ENCODE measurements at places on chromosomes 5 and 9.

- no peak overlapping the region for H3K4me3 ChIP-seq
- H3K4me1 ChIP-seq = peaks cover 30% of the 10 kb centered on the region
- no peaks in the 10 kb centered on the region for H3K27me3 ChIP-seq
- no peaks in the 10 kb centered on the region for H3K36me3 ChIP-seq
- peak overlapping the region; percentile 82 for H3K27ac ChIP-seq
Measured at GRCh38 chr5:72451741-72452505, 55.3 kb downstream of the ZNF366 start.

DNA sequence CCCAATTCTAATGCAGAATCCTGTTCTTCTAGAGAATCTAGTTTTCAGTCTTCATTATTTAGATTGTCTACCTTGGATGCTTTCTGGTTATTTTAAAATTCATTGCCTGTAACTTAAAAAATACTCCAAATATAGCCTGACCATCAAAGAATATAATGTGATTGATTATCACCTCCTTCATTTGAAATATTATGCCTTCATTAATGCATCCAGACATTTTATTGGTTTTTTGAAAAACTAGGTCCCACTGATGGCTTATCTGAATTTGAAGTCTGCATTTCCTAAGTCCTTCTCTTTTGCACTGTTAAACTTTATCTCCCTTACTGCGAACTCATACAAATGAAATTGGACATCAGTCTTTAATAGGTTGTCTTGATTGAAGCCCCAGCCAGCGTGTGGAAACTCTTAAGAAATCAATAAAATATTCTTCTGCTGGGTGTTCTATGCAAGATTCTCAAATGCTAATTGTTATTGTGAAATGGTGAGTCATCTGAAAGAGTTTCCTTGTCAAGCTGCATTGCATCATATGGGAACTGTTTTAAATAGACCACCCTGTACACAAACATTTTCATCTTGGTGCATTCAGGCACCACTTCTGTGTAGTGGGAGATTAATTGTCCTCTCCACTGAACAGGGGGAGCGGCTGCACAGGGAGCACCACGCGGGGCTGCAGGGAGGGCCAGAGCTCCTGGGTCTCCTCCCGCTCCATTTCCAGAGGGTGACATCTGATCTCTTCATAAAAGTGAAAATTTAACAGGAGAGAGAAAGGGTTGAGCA, 92.3 kb upstream of the FANCC start:
- DNase-seq = no peak
- no peaks in the 10 kb centered on the region for H3K4me1 ChIP-seq
- no peaks in the 10 kb centered on the region for H3K27me3 ChIP-seq
- no peak overlapping the region for H3K27ac ChIP-seq
- H3K4me3 ChIP-seq = no peak overlapping the region

GRCh38 chr9:1005043-1005667, 28.7 kb downstream of the DMRT3 start:
- H3K4me3 ChIP-seq = no peak overlapping the region
- no peak overlapping the region for H3K27ac ChIP-seq
- H3K4me1 ChIP-seq = peaks cover 3% of the 10 kb centered on the region
- H3K36me3 ChIP-seq = no peaks in the 10 kb centered on the region

DNA sequence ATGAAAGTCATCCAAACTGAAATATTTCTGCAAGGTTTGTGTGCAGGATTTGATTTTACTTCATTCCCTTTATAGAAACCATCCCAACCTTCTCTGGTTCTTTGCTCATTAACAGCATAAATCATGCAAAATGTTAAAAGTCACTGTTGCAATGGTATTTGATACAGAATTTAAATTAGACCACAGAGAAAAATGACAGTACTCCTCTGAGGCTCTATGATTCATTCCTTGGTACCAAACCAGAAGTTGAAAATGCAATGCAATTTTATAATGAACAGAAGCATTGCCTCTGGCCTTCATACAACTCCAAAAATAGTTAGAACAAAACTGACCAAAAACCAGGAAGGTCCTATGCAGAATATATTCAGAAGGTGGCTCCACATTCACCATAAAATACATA, 607.1 kb downstream of the TLE1 start:
- no peaks in the 10 kb centered on the region for H3K36me3 ChIP-seq
- no peaks in the 10 kb centered on the region for H3K4me1 ChIP-seq
- H3K4me3 ChIP-seq = no peak overlapping the region

DNA sequence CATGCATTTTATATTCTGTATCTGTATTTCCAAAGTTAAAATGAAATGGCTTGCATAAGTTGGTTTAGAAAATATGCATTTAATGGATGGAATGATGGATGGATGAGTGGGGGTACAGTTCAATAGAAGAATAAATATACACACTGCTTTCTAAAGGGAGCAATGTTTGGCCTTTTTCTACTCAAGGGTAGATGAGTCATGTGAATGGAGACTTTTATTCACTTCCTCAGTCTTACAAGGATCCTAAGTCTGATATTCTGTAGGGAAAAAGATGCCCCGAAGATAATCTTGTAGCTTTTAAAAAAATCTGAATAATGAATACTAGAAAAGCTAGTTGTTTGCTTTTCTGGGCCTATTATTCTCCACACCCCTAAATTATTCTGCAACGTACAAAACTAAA, 2112.1 kb downstream of the MAT2B start:
- DNase-seq = no peak
- H3K4me1 ChIP-seq = no peaks in the 10 kb centered on the region
- H3K27me3 ChIP-seq = no peaks in the 10 kb centered on the region
- H3K27ac ChIP-seq = no peak overlapping the region

DNA sequence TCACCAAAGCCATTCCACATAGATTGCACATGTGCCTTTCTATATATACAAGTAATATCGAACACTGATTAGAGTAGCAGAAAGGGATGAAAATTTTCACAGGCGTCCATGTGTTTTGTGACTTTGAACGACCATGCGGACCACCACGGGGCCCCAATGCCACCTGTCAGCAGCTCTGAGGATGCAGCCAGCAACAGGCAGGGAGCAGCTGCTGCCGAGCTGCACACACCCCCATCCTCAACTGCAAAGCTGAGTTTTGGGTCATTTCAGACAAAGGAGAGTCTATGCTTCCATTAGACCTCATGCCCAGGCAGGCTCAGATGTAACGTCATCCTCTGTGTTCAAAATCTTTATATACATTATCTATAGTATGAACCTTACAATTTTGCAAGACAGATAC, 503.8 kb downstream of the IRX1 start:
- H3K27me3 ChIP-seq = no peaks in the 10 kb centered on the region
- H3K27ac ChIP-seq = no peak overlapping the region
- H3K4me1 ChIP-seq = no peaks in the 10 kb centered on the region
- DNase-seq = no peak
- no peak overlapping the region for H3K4me3 ChIP-seq

- no peaks in the 10 kb centered on the region for H3K27me3 ChIP-seq
- no peak overlapping the region for H3K4me3 ChIP-seq
- no peaks in the 10 kb centered on the region for H3K36me3 ChIP-seq
- H3K4me1 ChIP-seq = no peaks in the 10 kb centered on the region
Measured at GRCh38 chr9:69582544-69583297, 89.5 kb downstream of the APBA1 start.

GRCh38 chr5:105593011-105593760, 2030.6 kb upstream of the NUDT12 start:
- no peaks in the 10 kb centered on the region for H3K4me1 ChIP-seq
- H3K27ac ChIP-seq = no peak overlapping the region
- no peaks in the 10 kb centered on the region for H3K27me3 ChIP-seq
- H3K36me3 ChIP-seq = no peaks in the 10 kb centered on the region
- no peak for DNase-seq
- no peak overlapping the region for H3K4me3 ChIP-seq

DNA sequence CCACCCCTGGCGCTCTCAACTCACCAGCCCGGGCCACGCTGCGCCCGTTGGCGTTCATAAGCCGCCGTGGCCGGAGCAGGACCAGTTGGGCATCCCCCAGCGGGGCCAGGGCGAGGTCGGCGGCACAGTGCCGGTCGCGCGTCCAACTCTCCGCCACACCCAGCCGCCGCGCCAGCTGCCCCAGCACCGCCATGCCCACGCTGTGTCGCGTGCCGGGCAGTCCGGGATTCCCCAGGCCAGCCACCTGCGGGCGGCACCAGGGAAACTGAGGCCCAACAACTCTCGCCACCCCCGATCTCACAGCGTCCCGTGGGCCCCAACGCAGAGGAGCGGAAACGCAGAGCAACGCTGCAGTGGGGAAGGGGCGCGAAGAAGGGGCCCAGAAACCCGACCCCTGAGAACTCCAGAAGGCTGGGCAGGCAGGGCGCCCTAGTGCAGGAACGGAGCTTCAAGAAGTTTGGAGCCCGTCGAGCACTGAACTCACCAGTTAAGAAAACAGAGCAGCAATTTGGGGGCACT, 453 bp downstream of the PTRH1 start:
- H3K4me1 ChIP-seq = peaks cover 9% of the 10 kb centered on the region
- H3K27ac ChIP-seq = peak overlapping the region; percentile 81
- no peaks in the 10 kb centered on the region for H3K27me3 ChIP-seq
- no peaks in the 10 kb centered on the region for H3K36me3 ChIP-seq
- peak overlapping the region; percentile 56 for H3K4me3 ChIP-seq

- no peak overlapping the region for H3K4me3 ChIP-seq
- DNase-seq = no peak
- no peaks in the 10 kb centered on the region for H3K27me3 ChIP-seq
- no peaks in the 10 kb centered on the region for H3K4me1 ChIP-seq
- no peaks in the 10 kb centered on the region for H3K36me3 ChIP-seq
Measured at GRCh38 chr5:13034061-13034460, 910.4 kb downstream of the DNAH5 start.

DNA sequence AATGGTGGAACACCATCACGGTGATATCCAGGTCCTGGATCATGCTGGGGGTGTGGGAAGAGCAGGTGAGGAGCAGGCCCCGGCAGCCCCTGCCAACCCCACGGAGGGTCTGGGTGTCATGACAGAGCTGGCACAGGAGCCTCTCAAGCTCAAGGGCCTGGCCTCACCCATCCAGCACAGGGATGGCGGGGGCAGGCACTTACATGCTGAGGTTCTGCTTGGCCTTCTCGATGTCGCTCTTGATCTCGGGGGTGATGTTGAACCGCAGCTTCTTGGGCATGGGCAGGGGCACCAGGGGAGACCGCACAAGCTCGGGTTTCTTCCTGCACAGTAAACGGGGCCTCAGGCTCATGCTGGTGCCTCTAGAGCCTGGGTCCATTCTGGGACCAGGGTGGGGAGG, 12.3 kb downstream of the CRAT start:
- H3K36me3 ChIP-seq = no peaks in the 10 kb centered on the region
- H3K27ac ChIP-seq = no peak overlapping the region
- H3K4me3 ChIP-seq = no peak overlapping the region
- H3K4me1 ChIP-seq = no peaks in the 10 kb centered on the region
- no peaks in the 10 kb centered on the region for H3K27me3 ChIP-seq

- no peak for DNase-seq
- H3K4me3 ChIP-seq = no peak overlapping the region
- H3K27me3 ChIP-seq = no peaks in the 10 kb centered on the region
- H3K36me3 ChIP-seq = no peaks in the 10 kb centered on the region
- H3K4me1 ChIP-seq = peaks cover 7% of the 10 kb centered on the region
Measured at GRCh38 chr5:170169996-170170395, 62.8 kb upstream of the C5orf58 start.

DNA sequence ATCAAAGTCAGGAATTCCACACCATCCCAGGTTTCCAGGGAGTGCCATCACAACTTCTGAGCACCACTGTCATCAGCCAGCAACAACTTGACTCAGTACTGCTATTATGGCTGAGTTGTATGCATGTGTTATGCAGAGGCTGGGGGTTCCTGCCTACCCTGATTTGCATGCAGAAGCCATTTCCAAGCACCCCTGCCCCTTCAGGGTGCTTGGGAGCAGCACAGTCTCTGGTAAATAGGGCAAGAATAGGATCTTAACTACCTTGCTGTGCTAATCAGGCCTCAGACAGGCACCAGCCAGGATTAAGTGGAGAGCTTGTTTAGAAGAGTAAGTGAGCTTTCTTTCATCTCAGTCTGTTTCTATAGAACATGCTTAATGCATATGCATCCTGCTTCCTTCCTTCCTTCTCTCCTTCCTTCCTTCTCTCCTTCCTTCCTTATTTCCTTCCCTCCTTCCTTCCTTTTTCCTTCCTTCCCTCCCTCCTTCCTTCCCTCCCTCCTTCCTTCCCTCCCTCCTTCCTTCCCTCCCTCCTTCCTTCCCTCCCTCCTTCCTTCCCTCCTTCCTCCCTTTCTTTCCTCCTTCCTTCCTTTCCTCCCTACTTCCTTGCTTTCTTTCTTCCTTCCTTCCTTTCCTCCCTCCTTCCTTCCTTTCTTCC, 175.7 kb downstream of the FRMD3 start:
- H3K4me1 ChIP-seq = no peaks in the 10 kb centered on the region
- H3K27me3 ChIP-seq = no peaks in the 10 kb centered on the region
- H3K36me3 ChIP-seq = no peaks in the 10 kb centered on the region
- no peak overlapping the region for H3K4me3 ChIP-seq

DNA sequence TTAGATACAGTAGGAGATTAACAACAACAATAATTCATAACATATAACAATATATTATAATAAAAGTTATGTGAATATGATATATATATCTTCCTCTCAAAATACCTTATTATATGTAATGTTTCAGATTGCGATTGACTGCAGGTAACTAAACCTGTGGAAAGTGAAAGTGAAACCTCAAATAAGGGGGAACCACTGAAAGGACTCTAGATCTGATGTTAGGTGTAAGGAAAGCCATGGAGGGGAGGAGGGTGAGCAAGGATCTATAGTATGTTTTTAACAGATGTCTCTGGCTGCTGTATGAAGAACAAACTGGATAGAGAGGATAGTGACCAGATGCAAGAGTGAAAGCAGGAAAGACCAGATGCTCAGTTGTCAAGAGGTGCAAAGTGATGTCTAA, 5.8 kb upstream of the FSTL4 start:
- no peak overlapping the region for H3K4me3 ChIP-seq
- peaks cover 1% of the 10 kb centered on the region for H3K4me1 ChIP-seq
- no peaks in the 10 kb centered on the region for H3K36me3 ChIP-seq

DNA sequence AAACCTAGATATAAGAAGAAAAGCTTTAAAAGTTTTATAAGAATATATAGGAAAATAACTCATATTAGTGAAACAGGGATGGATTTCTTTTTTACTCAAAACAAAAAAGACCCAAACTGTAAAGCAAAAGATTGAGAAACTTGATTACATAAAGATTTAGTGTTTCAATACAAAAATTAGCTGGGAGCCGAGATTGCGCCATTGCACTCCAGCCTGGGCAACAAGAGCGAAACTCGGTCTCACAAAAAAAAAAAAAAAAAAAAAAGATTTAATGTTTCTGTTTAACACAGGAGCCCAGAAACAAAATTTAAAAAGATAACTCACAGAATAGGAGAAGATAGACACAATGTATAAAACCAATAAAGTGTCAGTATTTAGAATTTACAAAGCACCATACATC, 45.2 kb downstream of the CDC14B start:
- no peak for DNase-seq
- no peak overlapping the region for H3K27ac ChIP-seq
- no peaks in the 10 kb centered on the region for H3K36me3 ChIP-seq
- no peaks in the 10 kb centered on the region for H3K27me3 ChIP-seq
- no peak overlapping the region for H3K4me3 ChIP-seq

DNA sequence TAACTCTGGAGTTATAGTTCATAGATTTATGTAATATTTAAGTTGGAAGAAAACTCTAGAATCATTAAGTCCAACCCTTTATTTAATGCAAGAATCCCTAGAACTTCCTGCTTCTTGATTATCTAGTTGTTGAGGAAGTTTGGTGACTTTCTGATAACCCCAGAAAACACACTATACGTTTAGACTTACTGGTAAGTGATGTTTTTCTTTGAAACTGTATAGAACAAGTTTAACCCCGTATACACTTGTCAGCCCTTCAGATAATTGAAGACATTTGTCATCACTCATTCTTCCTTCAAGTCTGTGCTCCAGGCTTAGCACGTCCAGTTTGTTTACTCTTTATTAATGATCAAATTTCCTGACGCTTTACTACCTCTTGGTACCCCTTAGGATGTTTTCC, 9.0 kb downstream of the NDUFS4 start:
- no peak overlapping the region for H3K4me3 ChIP-seq
- no peaks in the 10 kb centered on the region for H3K27me3 ChIP-seq
- H3K27ac ChIP-seq = no peak overlapping the region
- no peaks in the 10 kb centered on the region for H3K36me3 ChIP-seq

- no peaks in the 10 kb centered on the region for H3K27me3 ChIP-seq
- H3K4me1 ChIP-seq = no peaks in the 10 kb centered on the region
- no peak for DNase-seq
Measured at GRCh38 chr9:113483676-113484257, 20.2 kb downstream of the RGS3 start.
